ACHN (cell line): ENCODE measurements at places on chromosomes 5 and 9.

DNA sequence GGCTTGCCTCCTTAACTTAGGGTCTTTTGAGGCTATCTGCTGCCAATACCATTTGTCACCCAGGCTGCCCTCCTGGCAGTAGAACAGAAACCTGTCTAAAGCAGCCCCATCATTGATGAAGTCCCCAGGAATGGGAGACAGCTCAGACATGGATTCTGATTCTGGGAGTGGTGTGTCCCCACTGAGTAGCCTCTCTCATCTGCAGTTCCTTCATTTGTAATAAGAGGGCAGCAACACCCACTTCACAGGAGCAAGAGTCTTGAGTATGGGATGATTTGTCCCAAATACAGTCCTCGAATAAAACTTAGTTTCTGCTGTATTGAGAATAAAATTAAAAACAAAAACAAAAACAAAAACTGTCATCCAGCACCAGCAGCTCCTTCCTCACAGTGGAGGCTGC lies 167.6 kb downstream of the ASTN2 start:
- peak; percentile 27 for DNase-seq

DNA sequence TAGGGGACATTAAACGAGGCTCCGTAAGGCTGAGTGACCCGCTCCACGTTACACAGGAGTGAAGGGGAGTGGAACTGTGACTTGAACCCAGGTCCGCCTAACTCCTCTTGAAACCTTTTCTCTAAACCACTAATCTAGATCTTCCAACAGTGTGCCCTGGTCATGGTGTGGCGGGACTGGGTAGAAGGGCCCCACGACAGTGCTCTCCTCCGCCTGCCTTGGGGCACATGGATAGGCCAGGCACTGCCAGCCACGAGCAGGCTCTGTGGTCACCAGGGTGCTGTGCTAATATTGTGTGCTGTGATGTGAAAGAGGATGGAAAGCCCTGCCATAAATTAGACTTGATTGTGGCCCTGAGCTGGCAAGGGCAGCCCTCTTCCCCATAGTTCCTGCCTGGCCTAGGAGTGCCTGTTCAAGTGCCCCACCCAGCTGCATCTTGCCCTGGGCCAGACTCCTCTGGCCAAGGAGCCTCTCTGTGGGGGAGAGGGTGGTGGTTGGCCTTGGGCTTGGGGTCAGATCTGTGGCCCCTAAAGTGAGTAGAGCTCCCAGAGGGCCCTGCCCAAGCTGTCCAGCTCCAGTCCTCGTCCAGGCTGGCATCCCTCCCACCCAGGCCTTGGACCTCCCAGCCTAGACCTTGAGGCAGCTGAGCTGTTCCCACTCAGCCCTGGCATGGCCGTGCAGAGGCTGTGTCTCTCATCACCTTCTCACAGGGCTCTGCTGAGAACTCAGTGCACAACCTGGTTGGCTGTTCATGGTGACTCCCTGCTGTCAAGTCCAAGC lies 67.8 kb upstream of the TBC1D2 start:
- DNase-seq: no peak

DNA sequence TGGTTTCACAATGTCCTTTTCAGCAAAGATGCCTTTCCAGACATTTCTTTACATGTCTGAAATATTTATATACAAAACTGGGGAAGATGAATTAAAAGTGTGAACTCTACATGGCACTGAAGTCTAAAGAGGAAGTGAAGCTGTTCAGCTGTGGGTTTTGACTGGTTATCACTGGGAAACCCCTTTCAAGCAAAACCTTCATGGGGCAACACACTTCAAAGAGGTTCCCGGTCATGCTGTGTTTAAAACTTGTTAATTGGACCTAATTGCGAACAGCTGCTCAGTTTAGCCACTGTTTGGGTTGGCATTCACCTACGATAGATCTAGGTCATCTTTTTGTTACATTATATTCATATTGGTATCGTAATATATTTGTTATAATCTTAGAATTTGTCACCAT lies 20.0 kb upstream of the GDNF start:
- no peak for DNase-seq

DNA sequence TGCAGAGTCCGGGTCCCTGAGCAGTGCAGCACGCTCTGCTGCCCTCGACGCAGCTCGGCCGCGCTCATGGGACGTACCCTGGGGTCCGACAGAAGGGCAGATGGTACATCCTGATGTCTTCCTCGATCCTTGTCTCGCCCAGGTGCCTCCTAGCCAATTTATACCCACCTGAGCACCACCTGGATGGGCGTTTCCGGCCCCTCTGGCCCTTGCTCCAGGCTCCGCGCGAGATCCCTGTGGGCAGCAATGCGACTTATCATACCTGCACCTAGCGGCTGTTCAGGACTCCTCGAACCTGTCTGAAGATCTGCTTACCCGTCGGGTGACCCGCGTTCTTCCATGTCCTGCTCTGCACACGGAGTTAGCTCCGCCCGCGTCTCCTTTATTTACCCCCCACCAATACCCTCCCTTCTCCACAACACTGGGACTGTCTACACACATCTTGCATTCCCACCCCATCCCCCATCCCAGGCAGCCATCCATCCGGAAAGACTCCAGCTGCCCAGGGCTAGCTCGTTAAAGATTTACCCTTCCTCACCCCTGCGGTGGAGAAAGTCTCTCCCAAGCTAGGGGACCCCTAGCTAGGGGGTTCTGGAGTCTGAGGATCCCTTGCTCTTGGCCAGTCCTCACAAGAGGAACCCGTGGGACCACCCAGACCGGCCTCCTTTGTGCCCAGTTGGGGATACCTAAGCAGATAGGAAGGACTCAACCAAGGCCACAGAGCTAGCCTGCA lies at the start of gene KIF12:
KIF12 (minus strand) TSS at position 357 of the 733 bp plus-strand sequence; CDS start at position 341, 16 bp downstream.
- peak; percentile 93 for DNase-seq

- peak; percentile 92 for DNase-seq
Observed at GRCh38 chr9:36487482-36488388, 85.0 kb upstream of the MELK start.

DNA sequence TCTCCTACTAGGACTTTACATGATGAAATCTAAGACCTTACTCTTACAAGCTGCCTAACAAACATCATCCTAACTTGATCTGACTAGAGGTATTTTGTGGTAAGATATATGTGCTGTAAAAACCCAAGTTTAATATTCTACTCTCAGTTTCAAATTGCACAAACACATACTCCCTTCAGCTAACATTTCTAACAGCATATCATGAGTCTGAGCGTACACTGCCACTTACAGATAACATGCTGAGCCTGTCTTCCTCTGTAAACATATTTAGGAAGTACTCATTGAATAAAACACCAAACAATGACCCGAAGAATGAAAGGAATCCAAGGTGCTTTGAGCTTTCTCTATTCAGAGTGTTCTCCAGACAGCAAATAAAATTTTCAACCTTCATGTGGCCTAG lies 7.9 kb upstream of the ESM1 start:
- no peak for DNase-seq
